Globus pallidus (tissue), 1 donor: ENCODE measurements at places on chromosomes 16 and 17.

- no peak for DNase-seq
Observed at GRCh38 chr17:37847811-37848331, 76.3 kb upstream of the TBC1D3K start.

DNA sequence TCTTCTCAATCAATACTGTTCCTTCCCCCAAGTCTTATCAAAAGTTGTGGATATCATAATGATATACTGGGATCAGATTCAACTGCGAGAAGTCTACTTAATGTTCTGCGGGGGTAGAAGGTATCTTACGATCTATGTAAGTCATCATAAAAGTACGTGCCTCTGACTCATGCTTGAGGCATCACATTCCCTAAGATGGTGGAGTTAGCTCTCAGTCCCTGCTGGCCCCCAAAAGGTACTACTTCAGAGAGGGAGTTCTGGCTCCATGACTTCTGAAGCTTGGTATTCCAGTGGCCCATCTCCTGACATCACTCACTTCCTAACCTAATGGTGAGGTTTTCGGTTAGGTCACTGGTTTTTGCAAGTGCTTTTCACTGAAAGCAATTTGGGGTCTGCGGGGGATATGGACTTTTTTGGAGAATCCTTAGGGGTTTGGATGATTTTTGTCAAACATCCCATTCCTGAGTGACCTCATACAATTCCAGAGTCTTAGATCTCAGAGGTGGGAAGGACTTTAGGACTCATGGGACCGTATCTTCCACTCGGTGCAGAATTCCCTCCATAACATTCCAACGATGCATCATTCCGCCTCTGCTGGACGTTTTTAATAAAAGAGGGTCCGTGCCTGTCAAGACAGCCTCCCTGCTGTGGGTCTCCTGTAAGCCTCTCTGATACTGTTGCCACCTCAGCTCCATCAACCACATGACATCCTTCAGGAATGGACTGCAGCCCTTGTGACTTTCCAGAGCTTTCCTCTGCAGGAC, 74.3 kb downstream of the DYNLRB2 start:
- DNase-seq, result no peak

GRCh38 chr17:17177176-17177575, 29.0 kb downstream of the PLD6 start:
- no peak for DNase-seq

DNA sequence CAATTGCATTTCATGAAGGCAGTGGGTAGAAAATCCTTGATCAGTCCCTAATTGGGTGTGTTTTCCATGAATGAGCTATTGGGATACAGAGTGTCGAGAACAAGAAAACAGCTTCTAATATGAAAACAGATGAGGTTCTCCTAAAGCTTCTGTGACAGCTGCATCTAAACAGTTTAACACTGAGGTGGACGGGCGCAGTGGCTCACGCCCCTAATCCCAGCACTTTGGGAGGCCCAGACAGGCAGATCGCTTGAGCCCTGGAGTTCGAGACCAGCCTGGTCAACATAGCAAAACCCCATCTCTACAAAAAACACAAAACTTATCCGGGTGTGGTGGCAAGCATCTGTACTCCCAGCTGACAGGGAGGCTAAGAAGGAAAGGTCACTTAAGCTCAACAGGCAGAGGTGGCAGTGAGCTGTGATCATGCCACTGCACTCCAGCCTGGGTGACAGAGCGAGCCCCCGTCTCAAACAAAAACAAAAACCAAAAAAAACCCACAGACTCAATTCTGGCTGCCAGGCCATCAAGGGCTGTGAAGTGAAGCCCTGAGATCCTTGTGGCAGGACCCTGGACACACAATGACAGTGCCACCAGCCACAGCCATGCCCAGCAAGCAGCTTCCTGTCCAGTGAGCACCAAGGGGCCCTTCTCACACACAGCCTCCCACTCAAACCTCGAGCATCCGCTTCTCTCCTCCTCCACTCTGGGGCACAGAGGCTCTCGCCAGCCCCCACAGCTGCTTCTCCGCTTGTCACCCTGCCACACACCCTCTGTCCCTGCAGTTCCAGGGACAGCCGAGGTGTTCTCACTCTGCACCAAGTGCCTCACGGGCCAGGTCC, 44.0 kb downstream of the ANKRD11 start:
- no peak for DNase-seq

GRCh38 chr16:57043248-57043647, 49.1 kb upstream of the CPNE2 start:
- DNase-seq, result no peak

DNA sequence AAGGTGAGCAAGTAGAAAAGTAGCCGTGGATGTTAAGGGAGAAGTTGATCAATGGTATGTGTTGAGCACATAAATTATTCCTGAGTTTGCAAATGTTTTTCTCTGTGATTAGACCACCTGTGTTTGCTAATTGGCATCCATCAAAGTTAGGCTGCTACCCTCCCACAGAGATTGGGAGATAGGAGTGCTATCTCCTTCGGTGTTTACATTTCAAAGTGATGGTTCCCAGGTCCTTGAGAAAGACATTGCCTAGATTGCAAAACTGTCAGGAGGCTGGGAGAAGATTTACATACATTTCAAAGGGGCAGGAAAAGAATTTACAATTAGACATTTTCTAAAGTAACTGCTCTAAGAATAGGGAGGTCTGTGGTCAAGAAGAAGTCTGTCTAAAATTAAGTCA, 54.3 kb upstream of the CNTNAP4 start:
- no peak for DNase-seq
